ENCODE measurements at places on chromosomes 2 and 18.

DNA sequence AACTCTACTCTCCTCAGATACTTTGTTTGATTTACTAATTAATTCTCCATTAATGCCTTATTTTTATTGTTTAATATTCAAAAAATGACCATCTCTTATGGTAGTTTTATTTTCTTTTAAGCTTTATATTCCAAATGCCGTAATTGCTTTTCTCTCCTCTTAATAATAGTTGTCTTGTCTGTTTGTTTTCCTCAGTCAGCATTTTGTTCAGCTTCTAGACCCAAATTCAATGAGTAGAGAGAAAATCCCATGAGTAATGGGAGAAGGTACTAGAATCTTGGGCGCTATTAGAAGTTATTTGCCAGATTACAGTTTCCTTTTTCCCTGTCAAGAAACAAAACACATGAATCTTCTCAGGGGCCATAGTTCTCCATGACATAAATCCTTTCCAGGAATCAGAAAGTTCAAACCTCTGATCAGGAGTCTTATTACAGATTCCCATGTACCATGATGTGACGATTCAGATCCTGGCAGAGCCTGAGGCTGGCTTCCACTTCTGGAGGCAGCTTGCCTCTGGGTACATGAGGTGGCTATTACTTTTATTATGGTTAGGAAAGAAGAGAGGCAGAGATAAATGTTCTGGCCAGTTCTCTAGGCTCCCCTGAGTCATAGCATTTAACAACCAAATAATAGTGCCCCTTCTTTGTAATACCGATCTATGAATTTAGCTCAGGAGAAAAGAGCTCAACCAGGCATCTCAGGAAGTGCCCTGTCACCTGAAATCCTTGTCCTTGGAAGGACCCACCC, 485.1 kb upstream of the SETBP1 start:
- no peak for DNase-seq

- no peak for DNase-seq
These were observed 258.2 kb downstream of the SP3 start for GRCh38 chr2:173706936-173707335.

DNA sequence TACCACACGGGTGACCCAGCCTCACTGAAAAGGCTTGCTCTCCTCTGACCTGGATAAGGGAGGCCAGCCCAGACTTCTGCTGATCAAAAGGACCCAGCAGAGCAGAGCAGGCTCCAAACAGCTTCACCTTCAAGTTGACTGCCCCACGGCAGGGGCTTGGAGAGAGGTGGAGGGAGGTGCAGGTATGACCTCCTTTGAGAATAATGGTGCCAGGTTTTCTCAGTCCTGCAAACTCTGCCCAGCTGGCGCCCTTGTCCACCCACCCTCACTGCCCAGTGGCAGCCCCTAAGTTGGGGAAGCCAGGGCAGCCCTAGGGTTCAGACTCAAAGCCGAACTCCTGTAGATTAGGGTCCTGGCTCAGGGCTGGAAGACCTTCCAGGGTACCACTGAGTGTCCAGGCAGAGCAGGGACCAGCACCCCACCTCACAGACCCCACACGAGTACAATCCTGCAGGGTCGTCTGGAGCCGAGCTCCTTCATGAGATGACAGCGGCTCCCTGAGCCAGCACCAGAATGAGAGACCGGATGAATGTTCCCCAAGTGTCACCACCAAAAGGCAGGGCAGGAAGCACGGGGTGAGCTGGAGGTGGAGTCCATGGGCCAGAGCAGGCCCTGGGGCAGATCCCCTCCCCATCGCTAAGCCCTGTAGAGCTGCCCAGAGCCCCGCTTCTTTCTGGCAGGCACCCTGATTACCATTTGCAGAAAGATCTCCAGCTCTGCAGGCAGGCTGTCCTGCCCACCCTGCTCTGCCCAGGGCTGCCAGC, 3.6 kb upstream of the GPC1 start:
- DNase-seq, result no peak

DNA sequence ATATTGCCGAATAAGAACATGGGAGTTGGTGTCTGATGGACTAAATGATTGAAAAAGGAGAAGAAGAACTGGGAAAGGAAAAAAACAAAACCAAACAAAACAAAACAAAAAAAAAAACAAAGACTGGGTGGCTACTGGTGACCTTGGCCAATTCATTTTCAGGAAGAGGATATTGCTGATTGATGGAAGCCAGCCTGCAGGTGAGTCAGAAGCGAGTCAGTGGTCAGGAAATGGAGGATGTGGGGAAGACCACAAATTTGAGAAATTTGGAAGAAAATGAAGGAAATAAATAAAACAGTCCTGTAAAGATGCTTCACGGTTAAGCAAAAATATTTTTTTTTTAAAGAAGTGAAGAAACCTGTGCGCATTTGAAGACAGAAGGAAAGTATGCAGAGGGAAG, 296.9 kb downstream of the ZNF521 start:
- no peak for DNase-seq

DNA sequence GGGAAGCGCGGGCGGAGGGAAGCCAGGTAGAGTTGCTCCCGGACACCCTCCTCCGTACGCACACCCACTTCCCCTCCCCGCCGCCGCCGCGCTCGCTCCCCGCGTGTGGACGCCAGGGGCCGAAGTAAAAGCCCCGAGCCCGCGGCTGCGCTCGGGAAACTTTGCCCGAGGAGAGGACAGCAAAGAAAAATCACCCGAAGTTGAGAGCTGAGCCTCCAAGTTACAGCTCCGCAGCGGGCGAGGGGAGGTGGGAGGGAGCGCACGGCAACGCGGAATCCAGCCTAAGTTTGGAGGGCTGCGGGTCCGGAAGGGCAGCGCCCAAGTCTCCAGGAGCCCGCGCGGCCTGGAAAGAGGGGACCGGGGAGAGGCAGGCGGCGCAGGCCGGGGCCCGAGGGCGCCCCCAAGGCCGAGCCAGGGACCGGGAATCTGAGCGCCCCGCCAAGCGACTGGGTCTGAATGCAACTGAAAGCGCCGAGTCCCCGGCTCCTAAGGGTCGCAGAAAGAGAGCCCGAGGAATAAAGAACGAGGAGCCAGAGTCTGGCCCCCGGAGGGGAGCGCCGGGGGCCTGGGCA, 706 bp upstream of the BCL11A start:
- no peak for DNase-seq

- DNase-seq, result no peak
These were observed 236.8 kb downstream of the NCKAP5 start for GRCh38 chr2:133331436-133331835.

DNA sequence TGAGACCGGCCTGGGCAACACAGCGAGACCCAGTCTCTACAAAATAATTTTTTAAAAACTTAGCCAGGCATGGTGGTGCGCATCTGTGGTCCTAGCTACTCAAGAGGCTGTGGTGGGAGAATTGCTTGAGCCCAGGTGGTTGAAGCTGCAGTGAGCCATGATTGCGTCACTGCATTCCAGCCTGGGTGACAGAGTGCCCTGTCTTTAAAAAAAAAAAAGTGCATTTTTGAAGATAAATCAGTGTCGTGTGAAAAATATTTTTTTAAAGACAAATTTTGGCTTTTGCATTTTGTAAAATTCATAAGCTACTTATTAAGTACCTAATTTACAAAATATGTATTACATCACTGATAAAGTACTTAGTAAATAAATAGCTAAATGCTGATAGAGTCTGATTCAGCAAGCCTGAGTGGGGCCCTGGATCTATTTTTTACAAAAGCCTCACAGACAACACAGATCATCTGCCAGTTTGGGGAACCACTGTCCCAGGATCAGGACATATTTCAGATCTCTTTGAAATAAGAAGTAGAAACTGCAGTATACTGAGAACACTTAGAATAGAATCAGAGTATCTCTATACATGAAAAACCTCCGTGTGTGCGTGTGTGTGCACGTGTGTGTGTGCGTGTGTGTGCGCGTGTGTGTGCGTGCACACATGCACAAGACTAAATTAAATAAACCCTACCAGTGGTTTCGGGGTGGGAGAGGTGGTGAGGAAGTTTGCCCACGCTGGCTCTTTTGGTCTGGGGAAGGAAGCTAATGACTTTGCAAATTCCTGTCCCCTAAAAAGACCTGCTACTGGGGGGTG, 61.6 kb downstream of the AAK1 start:
- DNase-seq, result no peak

- DNase-seq, result no peak
These were observed 3.4 kb upstream of the TET3 start for GRCh38 chr2:73981081-73982001.

DNA sequence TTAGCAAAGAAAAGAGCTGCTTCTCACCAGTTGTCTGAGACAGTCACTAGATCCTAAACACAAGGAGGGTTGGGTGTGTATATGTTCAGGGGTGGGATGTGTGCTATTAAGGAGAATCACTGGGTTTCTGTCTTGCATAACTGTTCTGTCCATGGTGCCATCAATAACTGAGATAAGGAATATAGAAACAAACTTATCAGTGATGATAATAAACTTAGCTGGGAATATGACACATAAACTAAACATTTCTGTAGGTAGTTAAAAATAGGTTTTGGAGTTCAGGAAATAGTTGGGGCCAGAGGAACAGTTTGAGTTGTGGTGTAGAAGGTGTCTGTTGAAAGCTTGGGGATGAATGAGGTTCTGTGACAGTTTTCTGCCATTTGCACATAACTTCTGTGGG, 17.4 kb downstream of the NAPG start:
- no peak for DNase-seq

DNA sequence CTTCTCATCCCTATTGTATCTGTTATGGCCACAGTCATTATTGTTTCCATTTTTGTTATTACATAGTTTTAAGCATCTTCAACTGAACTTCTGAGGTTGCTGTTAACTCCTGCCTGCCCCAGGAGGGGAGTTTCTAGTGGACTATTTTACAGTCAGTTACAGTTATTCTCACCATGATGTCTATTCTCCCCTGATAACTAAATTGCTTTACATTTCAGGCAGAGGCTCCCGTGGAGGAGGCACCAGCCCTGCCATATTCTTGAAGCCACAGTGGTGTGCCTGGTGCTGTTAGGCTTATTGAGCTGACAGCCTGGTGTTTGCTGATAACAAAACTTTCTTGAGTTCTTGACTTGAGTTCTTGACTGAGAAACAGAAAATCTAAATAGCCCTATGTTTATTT, 256.4 kb downstream of the TFCP2L1 start:
- no peak for DNase-seq

DNA sequence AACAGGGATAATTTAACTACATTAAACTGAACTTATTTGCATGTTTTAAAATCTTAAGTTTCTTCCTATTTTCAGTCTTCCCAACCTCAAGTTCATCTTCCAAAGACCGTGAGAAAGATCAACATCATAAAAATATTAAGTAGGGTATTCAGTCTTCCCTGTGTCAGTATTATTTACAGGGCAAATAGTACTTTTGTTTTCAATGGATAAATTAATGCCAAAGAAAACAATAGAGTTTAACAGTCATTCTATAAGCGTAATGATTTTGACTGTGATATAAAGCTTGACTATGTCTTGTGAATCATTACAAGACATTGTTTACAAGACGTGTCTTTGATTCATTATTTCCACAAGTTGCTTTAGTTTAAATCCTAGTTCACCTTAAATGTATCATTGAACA, 48.0 kb upstream of the NRXN1 start:
- DNase-seq, result no peak

Measured in neuronal stem cell (in vitro differentiated cells).